ENCODE measurements at places on chromosomes 1 and 21.

DNA sequence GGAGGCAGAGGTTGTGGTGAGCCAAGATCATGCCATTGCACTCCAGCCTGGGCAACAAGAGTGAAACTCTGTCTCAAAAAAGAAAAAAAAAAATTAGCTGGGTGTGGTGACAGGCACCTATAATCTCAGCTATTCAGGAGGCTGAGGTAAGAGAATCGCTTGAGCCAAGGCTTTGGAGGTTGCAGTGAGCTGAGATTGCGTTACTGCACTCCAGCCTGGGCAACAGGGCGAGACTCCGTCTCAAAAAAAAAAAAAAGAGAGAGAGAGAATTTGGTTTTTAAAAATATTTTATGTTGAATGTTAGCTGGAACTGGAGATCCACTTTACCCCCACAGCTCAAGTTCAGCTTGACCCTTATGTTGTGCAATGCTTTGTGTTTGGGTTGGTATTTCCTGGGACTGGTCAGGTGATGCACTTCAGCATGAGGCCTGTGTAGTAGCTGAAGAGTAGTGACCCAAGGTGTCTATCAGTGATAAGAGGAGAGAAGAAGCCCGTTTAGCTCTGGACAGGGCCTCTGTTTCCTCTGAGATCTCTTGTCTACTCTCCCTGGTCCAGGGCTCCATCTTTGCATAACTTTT lies 36.8 kb upstream of the MACF1 start:
- DNase-seq, result peak; percentile 25

DNA sequence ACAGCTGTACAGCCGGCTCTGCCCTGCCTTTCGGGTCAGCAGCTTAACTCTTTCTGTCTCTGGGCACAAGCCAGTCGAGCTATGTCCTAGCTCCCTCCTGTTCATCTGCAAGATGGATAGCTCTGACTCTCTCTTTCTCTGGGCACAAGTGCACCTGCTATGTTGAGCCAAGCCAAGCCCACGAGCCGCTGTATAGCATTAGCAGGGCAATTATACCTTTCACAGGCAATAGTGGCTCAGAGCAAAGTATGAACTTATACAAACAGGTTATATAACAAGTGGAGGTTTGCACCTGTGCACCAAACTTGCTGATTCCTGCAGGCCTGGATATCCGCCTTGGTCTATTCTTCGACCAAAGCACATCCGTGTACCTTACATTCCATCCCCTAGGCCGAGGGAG lies 33.0 kb upstream of the CR2 start:
- no peak for DNase-seq

- peak; percentile 47 for DNase-seq
Measured at GRCh38 chr1:223712850-223713474, 623 bp downstream of the CAPN2 start.

GRCh38 chr1:151775894-151776664 lies 12.8 kb upstream of the MRPL9 start:
- no peak for DNase-seq

- DNase-seq, result no peak
Measured at GRCh38 chr1:150596095-150596892, 16.9 kb upstream of the MCL1 start.

DNA sequence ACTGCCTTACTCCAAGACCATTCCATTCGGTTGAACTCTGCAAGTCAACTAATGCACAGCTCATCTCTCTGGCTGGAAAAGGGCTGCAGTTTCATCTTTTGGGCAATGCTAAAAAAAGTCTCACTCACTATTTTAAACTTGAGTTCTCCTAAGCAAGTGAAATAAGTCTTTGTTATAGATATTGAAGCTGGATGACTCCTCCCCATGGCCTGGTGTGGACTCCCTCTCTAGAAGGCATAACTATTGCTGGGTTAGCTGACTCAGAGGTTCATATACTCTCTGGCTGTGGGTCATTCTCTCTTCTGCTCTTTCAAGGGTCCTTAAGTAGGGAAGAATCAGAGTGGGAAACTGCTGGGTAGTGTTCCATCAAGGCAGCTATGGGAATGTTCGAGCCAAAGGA lies 88.0 kb downstream of the XCL2 start:
- no peak for DNase-seq

DNA sequence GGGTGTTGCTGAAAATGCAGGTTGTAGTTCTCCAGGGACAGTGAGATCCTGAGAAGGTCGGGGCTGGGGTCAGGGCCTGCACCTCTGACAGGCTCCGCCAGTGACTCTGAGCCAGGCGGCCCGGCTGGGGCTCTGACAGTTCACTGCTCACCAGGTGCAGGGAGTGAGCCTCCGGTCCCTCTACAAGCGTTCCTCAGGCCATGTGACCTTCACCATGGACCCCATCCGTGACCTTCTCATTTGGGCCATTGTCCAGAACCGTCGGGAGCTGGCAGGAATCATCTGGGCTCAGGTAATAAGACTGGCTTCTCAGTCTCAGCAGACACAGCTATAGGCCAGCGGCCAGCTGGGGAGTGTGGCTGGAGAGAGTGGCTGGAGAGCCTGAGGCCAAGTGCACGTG lies 41.8 kb downstream of the TRPM2 start:
- no peak for DNase-seq

DNA sequence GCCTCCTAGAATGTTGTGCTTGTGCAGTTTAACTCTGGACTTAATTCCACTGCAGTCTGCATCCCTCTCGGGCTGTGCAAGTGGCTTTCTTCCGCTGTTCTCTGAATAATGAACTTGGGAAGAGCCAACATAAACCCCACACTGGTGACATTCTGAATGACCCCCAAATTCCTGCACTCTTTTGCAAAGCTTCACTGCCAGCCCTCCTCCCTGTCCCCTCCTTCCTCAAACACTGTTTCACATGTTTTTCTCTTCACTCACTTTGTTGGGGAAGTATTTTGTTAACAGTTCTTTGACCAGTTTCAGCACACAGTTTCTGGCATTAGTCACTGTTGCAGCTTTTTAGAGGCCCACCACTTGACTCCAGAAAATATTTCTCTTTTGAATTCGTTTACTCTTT lies 39.7 kb downstream of the GNG12 start:
- DNase-seq, result no peak

GRCh38 chr1:31985430-31985829 lies 28.2 kb upstream of the KHDRBS1 start:
- DNase-seq, result no peak

DNA sequence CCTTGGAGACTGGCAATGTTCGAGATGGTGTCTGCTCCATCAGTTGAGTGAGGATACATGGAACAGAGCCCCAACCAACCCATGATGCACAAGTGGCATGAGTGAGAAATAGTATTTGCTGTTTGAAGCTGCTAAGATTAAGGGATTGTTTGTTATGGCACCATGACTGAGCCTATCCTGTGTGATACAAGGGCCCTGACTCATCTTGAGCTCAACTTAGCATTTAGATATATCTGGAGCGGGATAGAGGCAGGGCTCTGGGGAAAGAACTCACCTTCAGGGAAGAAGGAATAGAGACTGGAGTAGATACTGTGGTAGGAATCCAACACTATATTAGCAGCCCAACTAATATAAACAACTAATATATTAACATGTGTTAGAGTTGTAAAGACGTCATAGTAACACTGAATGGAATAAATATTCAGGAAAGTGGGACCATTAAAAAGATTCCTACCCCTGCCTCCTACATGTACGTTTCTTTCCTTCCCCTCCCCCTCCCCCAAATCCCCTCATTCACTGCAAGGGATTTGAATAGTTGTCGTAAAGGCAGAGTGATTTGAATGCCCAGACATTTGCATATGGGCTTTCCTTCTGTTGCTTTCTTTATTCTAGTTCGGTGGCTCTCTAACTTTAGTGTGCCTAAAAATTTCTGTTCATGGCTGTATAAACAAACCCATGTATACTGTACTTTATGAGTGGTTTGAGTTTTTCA lies 106.6 kb upstream of the POU3F1 start:
- DNase-seq, result no peak

- peak; percentile 71 for DNase-seq
Measured at GRCh38 chr1:205930195-205930577, 13.1 kb downstream of the SLC26A9 start.

- DNase-seq, result no peak
Measured at GRCh38 chr1:229217716-229218115, 53.2 kb upstream of the RAB4A start.

DNA sequence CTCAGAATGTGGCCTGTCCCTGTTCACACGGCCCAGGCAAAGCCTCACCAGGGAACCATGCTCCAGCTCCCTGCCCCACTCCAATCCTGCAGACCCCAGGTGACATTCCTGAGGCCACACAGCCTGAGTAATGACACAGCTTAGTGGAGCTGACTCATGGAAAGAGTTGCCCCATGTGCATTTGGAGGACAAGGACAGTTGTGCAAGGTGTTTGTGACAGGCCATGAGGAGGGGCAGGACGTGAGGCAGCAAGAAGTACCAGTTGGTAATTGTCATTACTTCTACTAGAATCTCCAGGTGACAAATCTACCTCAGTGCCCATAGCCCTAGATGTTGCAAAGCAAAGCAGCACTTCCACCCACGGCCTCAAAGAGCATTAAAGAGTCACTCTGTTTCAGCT lies 15.2 kb downstream of the PRR9 start:
- no peak for DNase-seq

- peak; percentile 55 for DNase-seq
Measured at GRCh38 chr1:95084317-95085176, 11.8 kb upstream of the ALG14 start.

GRCh38 chr1:234610061-234610665 lies at the start of gene IRF2BP2:
IRF2BP2 (minus strand) TSS chr1:234610178; CDS start chr1:234609494, 684 bp downstream.
- peak; percentile 89 for DNase-seq

- no peak for DNase-seq
Measured at GRCh38 chr1:202812176-202813026, 1.6 kb downstream of the PCAT6 start.

DNA sequence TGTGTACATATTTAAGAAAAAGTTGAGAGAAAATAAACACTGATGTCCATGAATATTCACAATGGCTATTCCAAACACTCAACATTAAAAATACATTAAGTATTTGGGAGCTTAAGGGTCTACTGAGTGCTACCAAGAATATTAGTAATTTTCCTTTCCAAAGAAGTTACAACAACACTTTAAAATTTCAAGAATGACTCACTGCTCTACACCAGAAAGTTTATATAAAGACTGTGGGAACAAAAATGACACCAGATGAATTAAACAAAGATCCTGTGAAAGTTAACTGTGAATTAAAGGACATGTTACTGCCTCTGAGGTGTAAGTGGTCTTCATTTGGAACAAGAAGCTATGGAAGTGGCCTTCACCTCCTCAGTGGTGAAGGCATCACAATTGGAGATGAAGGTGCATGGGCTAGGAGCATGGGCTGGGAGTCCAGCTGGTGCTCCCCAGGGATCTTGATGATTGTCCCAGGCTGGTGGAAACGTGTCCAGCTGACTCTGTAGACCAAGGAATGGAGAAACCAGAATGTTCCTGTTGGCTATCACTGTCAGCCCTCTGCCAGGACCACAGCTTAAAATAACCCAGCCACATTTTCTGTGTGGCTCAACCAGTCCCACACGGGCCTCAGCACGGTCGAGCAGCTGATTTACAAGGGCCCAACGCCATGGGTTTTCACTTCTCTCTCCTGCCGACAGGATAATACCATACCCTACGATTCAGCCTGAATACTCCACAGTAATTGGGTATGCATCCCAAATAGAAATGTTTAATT lies 28.8 kb downstream of the TAF5L start:
- no peak for DNase-seq

GRCh38 chr1:174726167-174726879 lies 273.4 kb upstream of the CACYBP start:
- DNase-seq, result peak; percentile 31

GRCh38 chr1:171637928-171638576 lies 14.4 kb downstream of the MYOC start:
- DNase-seq, result no peak

GRCh38 chr21:19992540-19992939 lies 1005.7 kb upstream of the NCAM2 start:
- no peak for DNase-seq

GRCh38 chr1:94646141-94646643 lies 104.6 kb upstream of the F3 start:
- DNase-seq, result no peak

GRCh38 chr1:101833312-101833711 lies 163.4 kb downstream of the OLFM3 start:
- DNase-seq, result no peak

DNA sequence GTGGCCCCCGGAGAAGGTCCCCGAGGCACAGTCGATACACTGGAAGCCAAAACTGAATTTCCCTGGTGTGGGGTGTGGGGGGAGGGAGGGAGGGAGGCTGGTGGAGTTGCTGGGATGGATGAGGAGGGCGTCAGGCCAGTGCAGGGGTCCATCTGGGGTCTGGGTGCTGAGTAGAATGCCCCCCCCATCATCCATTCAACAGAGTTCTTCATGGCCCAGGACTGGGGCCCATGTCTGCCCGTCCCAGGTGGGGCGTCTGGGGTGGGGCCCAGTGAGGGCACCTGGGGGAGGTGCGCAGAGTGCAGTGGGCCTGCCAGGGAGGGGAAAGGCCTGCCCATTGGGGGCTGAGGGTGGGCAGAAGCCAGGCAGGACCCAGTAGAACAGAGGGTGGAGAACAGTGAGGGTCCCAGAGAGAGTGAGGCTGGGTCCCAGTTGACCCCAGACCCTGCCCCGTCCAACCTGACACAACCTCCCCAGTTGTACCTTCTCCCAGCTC lies 1.9 kb downstream of the TNFRSF18 start:
- no peak for DNase-seq

GRCh38 chr1:31639543-31639942 lies 5.1 kb downstream of the PEF1 start:
- peak; percentile 58 for DNase-seq

DNA sequence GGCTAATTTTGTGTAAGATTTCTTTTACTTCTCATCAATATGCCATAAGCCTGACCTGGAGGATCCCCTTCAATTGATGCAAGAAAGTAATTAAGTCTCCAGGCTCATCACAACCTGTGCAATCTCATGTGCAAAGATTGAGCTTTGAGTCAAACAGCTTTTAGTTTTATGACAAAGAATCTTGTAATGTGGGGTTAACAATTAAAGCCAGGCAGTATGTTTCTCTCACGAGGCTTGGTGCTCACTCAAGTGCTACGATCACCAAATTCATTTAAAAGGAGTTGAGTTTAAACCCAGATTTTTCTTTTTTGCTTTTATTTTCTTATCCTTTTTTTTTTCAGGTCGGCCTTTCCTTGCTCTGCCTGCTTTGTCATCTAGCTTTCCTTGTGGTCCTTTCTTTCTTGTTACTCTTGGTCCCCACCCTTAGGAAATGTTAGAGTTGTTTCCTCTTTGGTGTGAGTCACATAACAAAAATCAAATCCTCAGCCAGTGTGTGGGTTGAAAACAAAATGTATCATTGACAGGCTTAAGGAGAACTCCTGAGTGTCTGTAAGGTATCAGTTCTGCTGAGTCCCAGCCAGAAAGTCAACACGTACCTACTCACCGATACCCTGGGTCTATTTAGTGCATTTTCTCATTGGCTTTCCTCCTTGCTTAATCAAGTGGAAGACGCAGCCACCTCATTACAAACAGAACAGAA lies 1037.2 kb downstream of the ADGRL2 start:
- DNase-seq, result no peak

GRCh38 chr1:1361982-1362423 lies 3.6 kb upstream of the MXRA8 start:
- DNase-seq, result no peak

DNA sequence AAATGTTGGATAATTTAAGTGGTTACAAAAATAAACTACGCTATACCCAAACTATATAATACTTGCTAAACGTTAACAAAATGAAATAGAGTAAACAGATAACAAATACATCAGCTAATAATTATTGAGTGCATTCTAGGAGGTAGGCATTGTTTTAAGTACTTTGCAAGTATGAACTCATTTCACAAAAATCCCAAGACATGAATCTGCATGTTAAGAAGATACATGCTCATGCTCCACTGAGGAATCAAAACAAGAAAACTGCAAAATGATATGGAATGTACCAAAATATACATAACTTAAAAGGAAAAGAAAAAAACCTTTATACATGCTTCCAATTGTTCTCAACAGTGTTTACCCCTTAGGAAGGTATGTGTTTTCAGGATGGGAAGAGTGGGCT lies 2.5 kb downstream of the FRRS1 start:
- no peak for DNase-seq

Data from NB4 (cell line).